ENCODE measurements at places on chromosomes 7 and 10. TPM values are rescaled to one million over a fixed set of nuclear protein-coding genes. Genes with fewer than 3 reads are reported as not detected.

Gene CPA1
- not detected for total RNA-seq

Gene SPDYE9
- not detected for total RNA-seq

Gene CACUL1
- 10.3 TPM for total RNA-seq

Gene C7orf33
- not detected for total RNA-seq

Gene ELOVL3
- 0.28 TPM for total RNA-seq

Gene UCN3
- total RNA-seq = not detected

Gene TMEM273
- total RNA-seq = not detected

Gene ANKRD22
- total RNA-seq = 0.65 TPM

Gene MMP21
- not detected for total RNA-seq

Gene CDC14C
- total RNA-seq = 0.05 TPM

Gene CRHR2
- total RNA-seq = not detected

Gene PNLIPRP2
- total RNA-seq = not detected

Gene BAMBI
- total RNA-seq = 15.6 TPM

Gene PRF1
- total RNA-seq = not detected

Gene GATA3
- 3.9 TPM for total RNA-seq

Gene FAM221A
- total RNA-seq = 0.45 TPM

Gene ARHGEF5
- 2.1 TPM for total RNA-seq

Gene SAMD9L
- 0.89 TPM for total RNA-seq

Gene HNRNPF
- total RNA-seq = 338 TPM

Gene IMPDH1
- 128 TPM for total RNA-seq

Gene CPVL
- 0.55 TPM for total RNA-seq

Gene OPALIN
- total RNA-seq = not detected

Gene EGFR
- 109 TPM for total RNA-seq

Gene DDC
- 0.75 TPM for total RNA-seq

Gene SKIDA1
- 0.91 TPM for total RNA-seq

Gene VWDE
- 0.76 TPM for total RNA-seq

Gene EXOC4
- total RNA-seq = 19.7 TPM

Gene CPEB3
- total RNA-seq = 0.44 TPM

Gene RNF32
- 1.6 TPM for total RNA-seq

Gene PSMG3
- total RNA-seq = 100 TPM

Gene ASB10
- total RNA-seq = not detected

Gene TCAF2
- 0.84 TPM for total RNA-seq
